ENCODE measurements at places on chromosomes 6 and 20.
A peak's percentile ranks its signal among the peaks of the same experiment; 100 is the strongest.

DNA sequence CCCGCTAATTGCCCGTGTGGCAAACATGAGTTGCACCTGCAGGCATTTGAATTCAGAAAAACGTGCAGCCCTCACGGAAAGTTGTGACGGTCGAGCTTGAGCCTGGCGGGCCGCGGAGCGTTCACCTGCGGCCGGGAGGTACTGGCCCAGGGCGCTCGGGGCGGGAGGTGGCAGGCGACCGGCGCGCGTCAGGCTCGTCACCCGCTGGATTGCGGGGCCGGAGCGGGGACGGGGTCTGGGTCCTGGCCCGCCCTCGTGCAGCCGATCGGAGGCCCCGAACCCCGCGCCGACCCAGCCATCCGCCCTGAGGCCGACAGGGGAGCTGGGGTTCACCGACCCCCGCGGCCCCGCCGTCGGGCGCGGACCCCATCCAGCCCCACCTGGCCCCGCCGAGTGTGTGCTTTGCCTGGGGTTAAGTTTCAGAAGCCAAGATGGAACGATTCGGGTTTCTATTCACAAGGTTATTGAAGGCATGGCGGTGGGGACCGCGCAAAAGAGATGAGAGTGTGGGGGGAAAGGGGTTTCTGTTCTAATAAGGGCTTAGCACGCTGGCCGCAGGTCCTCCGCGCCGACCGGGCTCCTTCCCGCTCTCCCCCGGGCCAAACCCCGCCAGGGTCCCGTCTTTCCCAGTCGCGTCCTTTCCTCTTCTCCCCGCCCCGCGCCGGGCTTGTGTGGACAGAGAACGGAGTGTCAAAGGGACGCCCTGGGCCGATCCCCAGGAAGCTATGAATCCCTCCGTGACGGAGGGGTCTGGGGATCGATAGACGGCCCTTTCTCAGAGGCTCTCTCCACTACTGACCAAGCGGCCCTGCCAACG is 1.6 kb upstream of the HEY2 start:
- DNase-seq = no peak

- no peak for DNase-seq
Measured at GRCh38 chr6:170437719-170438401, 115.2 kb downstream of the PSMB1 start.

- DNase-seq = no peak
Measured at GRCh38 chr6:8545336-8545735, 110.0 kb upstream of the SLC35B3 start.

GRCh38 chr6:11828262-11828870 is 49.8 kb upstream of the ADTRP start:
- DNase-seq = no peak

GRCh38 chr6:137705160-137706082 is 161.6 kb upstream of the TNFAIP3 start:
- peak; percentile 79 for DNase-seq

DNA sequence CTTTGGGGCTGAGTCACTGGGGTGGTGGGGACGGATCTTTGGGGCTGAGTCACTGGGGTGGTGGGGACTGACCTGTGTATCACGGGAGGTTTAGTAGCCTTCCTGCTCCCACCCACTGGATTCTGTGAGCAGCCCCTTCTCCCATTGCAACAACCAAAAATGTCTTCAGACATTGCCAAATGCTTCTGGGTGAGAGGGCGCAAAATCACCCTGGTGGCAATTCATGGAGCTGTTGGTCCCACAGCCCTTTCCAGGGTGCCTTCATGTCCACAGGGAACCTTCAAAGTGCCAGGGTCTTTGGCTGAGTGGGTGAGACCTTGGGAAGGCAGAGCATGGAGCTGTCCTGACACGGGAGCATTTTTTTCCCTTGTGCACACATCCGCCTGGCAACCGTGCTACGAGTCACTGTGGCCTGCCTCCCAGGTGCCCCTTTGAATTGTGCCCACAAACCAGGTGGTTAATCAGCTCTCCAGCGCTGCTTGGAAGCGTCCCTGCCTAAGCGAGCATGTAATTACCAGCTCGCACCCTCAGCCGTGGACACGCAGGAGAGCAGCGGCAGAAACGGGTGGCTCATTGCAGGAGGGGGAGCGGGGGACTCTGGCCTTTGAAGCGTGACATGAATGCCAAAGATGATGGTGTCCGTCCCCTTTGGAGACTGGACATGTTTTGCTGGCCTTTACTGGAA is 27.4 kb upstream of the APCDD1L start:
- DNase-seq = no peak

- no peak for DNase-seq
Measured at GRCh38 chr6:114287461-114287860, 55.4 kb downstream of the HS3ST5 start.

DNA sequence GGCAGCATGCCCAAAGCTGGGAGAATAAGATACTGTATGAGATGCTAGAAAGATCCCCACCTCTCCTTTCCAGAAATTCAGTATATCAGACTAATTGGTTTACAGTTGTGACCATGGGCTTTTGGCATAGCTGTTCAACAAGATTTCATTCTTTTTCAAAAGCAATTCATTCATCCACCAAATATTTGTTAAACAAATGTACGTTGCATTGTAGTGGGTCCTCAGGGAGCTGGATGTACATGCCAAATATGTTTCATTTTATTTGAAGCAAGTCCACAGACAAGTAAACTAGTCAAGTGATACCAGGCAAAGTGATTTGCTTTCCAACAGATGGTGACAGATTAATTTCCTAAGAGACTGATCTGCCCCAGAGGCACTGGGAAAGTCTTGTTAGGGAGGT is 85.8 kb upstream of the ESR1 start:
- DNase-seq = no peak

- no peak for DNase-seq
Measured at GRCh38 chr6:43757966-43758616, 11.9 kb upstream of the VEGFA start.

DNA sequence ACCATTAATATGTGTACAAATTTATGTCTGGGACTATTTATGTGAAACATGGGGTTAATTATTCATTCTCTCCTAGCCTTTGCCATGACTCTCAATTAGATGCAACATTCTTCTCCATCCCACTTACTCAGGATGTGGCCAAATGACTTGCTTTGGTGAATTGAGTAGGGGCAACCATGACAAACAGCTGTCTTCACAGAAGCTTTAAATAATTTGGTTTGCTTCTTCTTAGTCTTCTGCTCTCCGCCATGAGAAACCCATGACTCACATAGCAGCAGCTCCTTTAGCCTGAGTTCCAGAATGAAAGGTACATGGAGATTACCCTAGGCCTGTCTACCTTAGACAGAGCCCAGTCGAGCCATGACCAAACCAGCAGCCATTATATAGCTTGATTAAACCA is 74.7 kb downstream of the FRK start:
- DNase-seq = no peak

DNA sequence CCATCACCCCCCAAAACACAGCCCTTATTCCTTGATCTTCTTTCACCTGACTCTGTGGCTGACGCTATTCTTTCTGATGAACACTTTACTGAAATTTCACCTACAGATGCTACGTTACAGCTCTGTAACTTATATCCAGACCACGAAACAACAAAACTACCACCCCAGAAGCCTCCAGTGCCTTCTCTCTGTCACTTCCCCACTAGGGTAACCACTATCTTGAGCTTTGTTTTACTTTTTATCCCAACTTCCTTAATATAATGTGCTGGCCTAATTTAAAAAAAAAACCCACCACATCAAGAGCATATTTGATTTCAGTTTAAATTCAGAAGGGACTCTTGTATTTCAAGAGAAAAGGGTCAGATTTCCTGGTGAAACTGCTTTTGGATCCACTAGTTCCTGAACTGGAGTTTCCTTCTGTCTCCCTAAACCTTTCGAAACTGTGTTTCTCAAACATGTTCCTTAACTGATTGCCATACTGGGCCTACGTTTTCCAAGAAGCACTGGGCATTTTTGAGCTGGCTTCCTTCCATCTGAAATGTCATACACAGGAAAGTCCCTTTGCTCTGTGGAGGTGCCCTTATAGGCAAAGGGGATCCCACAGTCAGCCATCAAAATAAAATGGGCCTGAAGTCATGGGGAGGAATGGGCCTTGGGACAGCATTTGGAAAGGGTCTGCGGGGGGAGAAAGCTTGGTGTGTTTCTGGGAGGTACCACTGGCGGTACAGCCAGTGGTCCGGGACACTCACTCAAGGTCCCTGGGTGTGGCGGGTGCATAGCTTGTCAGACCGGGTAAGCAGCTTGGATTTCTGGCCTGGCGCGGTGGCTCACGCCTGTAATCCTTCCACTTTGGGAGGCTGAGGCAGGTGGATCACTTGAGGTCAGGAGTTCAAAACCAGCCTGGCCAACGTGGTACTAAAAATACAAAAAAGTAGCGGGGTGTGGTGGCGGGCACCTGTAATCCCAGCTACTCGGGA is 25.8 kb upstream of the RTF2 start:
- DNase-seq = no peak

Measured in CD4-positive, alpha-beta T cell treated with Interleukin-12 subunit alpha and Interleukin-12 subunit beta, for 1 hour (primary cell).